DMS79 (cell line): ENCODE measurements at places on chromosomes 5 and 9.

DNA sequence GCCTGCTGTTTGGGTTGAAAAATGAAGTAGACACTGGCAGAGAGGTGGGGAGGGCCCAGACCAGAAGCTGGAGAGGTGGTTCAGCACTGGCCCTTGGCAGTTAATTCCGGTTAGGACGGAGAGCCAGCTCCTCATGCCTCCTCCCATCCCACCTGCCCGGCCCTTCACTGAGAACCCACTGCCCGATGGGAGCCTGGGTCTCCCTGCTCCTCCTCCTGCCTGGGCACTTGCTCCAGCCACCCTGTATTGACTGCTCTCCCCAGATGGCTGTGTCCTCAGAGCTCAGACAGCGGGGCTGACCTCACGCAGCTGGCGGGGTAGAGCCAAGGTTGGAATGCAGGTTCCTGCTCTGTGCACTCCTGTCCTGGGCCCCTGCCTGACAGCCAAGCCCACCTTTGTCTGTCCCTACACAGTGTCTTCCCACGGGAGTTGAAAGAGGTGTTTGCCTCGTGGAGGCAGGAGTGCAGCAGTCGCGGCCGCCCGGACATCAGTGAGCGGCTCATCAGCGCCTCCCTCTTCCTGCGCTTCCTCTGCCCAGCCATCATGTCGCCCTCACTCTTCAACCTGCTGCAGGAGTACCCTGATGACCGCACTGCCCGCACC is 114.7 kb downstream of the DAB2IP start:
- no peak for DNase-seq

GRCh38 chr9:8632493-8632892 is 832.9 kb upstream of the DMAC1 start:
- DNase-seq = no peak

DNA sequence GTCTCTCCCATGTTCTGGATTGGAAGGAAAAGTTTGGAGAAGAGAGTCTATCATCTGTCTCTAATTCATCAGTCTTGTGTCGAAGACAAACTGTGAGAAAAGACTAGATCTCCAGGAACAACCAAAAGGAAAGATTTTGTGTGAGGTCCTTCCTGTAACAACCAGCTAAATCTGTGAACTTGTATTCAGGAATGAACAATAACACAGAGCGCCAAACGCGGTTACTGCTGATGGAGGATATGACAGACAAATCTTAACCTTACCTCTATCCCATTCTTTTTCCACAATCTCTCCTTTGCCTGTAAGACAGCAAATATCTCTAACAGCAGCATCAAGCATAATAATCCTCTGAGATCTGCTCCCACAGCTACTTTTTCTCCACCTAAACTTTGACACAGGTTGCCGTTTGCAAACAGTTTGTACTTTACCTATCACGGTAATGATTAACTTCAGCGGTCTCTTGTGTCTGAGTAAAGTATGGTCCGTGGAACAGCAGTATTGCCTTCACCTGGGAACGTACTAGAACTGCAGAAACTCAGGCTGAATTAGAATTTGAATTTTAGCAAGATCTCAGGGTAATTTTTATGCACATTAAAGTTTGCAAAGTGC is 387.6 kb downstream of the ELAVL2 start:
- no peak for DNase-seq

- DNase-seq = no peak
Measured at GRCh38 chr9:134670042-134670525, 28.5 kb downstream of the COL5A1 start.

GRCh38 chr9:3508521-3509291 is 17.1 kb downstream of the RFX3 start:
- DNase-seq = peak; percentile 34

DNA sequence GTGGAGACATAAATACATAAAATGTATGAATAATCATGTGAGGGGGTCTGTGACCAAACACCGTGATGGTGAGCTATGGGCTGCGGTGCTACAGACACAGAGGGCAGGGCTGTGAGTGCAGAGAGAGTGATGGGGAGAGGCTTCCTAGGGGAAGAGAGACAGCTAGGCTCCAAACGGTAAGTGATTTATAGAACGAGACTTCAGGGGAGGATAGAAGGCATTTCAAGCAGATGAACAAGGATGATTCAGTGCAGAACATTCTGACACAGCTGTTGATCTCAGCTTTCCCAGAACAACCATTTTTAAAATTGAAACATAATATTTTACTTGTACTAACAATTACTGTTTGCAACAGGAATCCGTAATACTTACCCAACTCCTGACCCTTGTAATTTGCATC is 100.7 kb downstream of the GAS1 start:
- DNase-seq = no peak

- no peak for DNase-seq
Measured at GRCh38 chr5:135999406-136000139, 29.2 kb upstream of the TGFBI start.

DNA sequence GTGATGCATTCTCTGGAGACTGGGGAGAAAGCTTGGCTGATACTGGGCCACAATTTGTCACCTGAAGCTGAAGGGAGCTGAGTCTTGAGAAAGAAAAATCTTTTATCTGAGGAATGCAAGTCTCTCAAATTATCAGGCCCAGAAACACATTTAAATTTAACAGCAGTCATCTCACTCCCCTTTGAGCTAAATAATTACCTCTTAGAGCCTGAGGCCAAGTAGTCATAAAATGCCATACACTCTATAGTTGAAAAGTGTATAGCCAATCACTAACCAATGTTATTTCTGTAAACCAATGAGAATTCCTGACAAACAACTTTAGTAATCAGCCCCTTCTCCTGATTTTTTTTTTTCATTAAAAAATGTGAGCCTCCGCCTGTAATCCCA is 32.7 kb upstream of the DAPK1 start:
- DNase-seq = no peak

- DNase-seq = no peak
Measured at GRCh38 chr5:30879887-30880286, 313.6 kb upstream of the CDH6 start.

- no peak for DNase-seq
Measured at GRCh38 chr5:53326424-53327153, 153.8 kb upstream of the FST start.

DNA sequence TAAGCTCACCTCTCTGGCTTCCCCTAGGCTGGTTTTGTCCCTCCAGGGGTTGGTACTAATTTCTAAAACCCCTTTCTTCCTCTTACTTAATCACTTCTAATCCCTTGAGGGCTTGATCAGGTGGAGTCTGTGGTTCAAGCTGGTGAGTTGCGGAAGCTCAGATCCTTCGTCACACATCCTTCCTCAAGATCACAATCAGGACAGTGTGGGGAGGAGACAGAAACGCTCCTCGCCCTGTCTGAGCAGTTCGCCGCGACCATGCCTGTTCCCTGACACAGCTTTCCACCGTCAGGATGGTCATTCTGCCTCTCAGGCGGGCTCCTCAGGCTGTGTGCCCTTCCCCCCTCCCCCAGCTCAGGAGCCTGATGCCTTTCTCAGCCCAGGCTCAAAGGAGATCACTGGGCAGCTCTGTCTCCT is 24.3 kb downstream of the CPLX2 start:
- DNase-seq = no peak
